ENCODE measurements at places on chromosomes 3 and 15. TPM values are rescaled to one million over a fixed set of nuclear protein-coding genes. Genes with fewer than 3 reads are reported as not detected.
A peak's percentile ranks its signal among the peaks of the same experiment; 100 is the strongest.

DNA sequence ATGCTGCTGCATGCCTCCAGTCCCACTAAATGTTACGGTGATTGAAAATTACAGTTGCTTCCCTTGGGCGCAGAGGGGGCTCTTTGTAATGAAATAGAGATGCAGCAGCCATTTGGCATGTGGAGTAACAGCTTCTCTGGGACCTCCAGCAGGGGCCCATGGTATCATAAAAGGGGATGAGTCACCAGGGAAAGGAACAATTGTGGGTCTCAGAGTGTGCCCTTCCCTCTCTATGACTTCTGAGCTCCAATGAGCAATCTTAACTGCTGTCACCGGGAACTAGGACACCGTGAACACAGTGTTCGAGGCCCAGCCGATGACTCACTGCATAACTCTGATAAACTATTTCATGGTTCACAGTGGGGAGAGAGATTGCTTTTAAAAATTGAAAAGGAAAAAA, 164.8 kb upstream of the NUDT16 start:
- DNase-seq, result no peak

DNA sequence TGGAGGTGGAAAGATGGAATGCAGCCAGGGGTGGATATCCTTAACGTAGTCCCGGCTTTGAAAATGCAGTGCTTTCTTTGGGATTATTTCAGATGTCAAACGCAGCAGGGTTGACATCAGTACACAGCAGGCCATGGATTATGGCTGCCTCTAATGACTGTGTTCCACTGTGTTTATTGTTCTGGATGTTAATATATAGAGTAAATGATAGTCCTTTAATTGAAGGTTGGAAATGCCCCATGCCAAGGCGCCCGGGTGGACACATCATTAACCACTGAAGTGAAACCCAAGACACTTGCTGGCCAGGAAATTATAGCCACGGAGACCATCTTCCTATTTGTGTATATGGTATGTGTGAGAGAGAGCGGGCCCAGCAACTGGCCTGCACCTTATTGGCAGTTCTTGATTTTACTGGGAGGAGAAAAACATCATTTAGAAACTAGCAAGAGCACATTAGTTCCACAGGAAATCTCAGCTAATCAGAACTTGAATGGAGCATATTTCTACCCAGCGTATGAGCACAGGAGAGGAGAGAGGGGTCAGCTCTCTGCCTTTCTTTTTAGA, 254.9 kb upstream of the RASGRP1 start:
- no peak for DNase-seq

DNA sequence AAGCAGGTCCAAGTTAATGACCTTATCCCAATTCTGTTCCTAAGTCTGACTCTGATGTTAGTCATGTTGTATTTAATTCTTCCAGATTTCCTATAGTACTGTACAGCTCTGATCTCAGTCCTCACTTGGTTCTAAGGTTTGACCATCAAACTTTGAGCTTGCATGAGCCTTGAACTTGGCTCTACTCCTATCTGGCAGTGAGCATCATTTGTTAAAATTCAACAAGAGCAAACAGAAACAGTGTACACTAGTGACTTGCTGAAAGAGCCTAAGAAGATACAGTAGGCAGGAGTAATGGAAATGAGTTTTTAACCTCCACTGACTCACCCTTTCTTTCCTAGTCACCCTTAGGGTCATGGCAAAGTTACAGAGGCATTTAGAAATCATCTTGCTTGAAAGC, 451.1 kb upstream of the TPRG1 start:
- no peak for DNase-seq

GRCh38 chr15:69107025-69107620, 53.3 kb upstream of the GLCE start:
- no peak for DNase-seq

- no peak for DNase-seq
Measured at GRCh38 chr3:148757238-148758215, 59.8 kb downstream of the AGTR1 start.

GRCh38 chr3:42780892-42781700, 8.0 kb upstream of the CCDC13 start:
- peak; percentile 84 for DNase-seq

- DNase-seq, result no peak
Measured at GRCh38 chr3:25292036-25292435, 136.0 kb upstream of the RARB start.

DNA sequence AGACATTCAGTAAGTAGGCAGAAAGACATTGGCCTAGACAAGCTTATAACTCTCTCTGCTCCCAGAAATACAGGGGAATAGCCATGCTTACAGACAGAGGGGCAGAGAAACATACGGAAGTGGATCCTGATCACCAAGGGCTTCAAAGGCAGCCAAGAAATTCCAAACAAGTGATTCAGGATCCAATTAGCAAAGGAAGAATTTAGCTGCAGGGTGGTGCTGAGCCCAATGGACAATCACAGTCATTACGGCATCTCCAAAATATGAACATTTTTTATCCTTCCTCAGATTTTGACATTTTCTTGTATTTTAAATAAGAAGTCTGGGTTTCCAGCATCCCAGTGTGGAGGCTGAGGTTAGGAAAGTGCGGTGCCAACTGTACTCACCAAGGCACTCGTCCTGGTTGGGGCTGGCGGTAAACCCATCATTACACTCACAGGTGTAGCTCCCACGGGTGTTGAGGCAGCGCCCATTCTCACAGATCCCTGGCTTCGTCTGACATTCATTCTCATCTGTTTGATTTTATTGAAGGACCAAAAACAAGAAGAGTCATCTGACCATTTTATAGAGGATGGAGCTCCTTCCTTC, 96.8 kb downstream of the DUT start:
- DNase-seq, result peak; percentile 54

DNA sequence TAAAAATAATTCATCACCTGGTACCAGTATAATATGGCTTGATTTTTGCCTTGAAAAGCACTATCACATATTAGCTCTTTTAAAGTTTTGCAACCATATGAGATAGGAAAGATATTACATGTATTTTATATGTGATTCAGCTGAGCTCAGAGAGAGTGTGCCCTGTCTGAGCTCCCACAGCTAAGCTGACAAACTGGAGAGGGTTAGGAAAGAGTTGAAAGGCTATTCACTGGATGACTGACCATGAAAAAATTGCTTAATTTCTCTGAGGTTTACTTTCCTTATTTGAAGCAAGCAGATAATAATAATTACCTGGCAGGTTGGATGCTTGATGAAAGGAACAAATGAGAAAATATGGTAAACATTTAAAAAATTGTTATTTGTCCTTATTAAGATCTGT, 97.4 kb upstream of the CCDC80 start:
- no peak for DNase-seq

DNA sequence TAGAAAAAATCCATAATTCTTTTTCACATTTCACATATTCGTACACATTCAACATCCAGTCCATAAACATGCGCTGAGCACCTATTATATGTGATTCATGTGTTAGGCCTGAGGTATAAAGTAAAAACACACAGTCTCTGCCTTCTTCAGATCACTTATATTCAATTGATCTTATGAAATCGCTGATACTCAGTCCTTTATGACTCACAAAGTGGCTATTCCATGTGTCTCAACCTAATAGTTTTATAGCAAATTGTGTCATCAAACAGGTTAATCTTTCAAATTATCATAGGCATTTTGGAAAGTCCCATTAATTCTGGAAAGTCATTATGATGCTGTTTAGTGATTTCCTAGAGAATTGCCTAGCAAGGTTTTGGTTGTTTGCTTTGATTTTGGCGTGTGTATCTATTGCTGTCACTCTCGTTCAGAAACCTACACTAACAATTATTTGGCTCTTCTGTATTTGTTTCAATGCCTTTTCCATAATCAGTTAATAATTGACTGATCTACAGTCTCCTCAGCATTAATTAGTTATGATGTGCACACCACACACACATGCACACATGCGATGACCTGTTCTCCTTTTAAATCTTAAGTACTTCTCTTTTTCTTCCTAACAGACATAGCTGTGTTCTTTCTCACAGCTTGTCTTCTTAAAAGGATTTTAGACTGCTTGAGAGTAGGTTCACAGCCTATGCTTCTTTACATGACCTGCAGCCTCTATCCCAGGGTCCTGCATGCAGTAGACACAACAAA, 353.1 kb downstream of the MECOM start:
- no peak for DNase-seq

DNA sequence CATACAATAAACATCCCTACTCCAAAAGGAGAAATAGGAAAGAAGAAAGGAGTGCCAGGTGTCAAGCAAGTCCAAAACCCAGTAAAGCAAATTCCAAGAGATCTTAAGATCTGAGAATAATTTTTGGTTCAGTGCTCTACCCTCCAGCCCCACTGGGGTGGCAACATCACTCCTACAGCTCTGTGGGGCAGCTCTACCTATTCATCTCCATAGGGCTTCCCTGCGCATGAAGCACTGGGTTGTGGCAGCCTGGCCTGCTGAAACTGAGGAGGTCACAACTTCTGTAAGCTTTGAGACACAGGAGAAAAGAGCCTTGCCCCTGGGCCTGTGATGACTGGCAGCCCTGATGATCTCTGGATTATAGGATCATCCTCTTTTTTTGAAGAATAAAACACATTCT, 378.2 kb upstream of the SOX14 start:
- DNase-seq, result no peak

GRCh38 chr3:97673357-97673997, 91.1 kb upstream of the ARL6 start:
- no peak for DNase-seq

GRCh38 chr3:123759871-123760270, 124.3 kb downstream of the MYLK start:
- no peak for DNase-seq

GRCh38 chr3:88230638-88231037, 80.9 kb downstream of the C3orf38 start:
- no peak for DNase-seq

- no peak for DNase-seq
Measured at GRCh38 chr15:81492969-81493645, 119.1 kb upstream of the TMC3 start.

- DNase-seq, result no peak
Measured at GRCh38 chr3:197393711-197394110, 95.3 kb upstream of the DLG1 start.

- DNase-seq, result no peak
Measured at GRCh38 chr3:177750436-177750835, 553.2 kb upstream of the TBL1XR1 start.

DNA sequence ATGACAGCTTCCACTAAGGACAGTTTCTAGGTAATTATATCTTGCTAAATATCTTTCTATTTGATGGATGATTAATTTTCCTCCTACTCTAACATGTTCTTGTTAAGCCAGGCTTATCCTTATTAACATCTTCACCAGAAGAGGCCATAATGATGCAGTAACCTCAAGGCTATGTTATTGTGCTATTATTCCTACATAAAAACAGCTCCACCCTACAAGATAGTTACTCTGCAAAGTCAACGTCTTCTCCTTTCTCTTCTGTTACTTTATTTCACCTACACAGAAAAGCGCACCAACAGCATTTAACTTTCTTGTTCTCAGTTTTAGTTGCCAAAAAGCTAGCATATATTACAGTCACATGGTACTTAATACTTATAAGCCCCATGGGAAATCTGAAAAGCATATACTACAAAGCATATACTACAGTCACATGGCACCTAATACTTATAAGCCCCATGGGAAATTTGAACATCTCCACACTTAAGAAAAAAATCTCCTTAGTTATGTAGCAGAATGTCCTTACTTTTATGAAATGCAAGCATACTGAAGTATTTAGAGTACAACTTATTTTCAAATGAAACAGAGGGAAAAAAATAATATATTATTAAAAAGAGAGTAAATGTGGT, 13.4 kb downstream of the ADAM10 start:
- no peak for DNase-seq

GRCh38 chr15:34773013-34773412, 18.2 kb upstream of the GJD2 start:
- DNase-seq, result no peak

DNA sequence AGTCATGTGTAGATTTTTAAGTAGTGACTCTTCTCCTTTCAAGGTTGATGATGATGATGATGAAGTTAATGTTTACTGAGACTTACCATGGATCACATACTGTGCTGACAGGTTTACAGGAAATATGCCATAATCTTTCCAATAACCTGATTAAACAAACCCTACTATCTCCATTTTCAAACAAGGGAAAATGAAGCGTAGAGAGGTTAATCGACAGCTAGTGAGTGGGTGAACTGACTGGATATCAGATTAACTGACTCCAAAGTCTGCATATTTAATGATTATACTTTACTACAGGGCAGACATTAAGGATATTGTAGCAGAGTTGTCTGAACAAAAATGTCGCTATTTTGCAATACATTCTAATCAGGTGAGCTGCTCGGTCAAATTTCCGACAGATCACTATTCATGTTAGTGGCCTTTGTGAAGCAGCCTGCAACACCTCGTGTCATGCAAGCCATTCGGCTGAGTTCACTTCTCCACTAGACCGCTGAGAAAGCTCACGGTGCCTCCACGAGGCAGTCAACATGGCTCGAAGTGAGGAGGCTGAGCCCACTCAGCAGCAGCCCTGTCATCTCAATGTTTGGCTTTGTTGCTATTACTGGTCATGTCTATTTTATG, 264.2 kb downstream of the NFKBIZ start:
- no peak for DNase-seq

GRCh38 chr15:74612677-74613076, 3.0 kb upstream of the CLK3 start:
- no peak for DNase-seq

GRCh38 chr3:10363935-10364334, 43.0 kb upstream of the SEC13 start:
- DNase-seq, result no peak

DNA sequence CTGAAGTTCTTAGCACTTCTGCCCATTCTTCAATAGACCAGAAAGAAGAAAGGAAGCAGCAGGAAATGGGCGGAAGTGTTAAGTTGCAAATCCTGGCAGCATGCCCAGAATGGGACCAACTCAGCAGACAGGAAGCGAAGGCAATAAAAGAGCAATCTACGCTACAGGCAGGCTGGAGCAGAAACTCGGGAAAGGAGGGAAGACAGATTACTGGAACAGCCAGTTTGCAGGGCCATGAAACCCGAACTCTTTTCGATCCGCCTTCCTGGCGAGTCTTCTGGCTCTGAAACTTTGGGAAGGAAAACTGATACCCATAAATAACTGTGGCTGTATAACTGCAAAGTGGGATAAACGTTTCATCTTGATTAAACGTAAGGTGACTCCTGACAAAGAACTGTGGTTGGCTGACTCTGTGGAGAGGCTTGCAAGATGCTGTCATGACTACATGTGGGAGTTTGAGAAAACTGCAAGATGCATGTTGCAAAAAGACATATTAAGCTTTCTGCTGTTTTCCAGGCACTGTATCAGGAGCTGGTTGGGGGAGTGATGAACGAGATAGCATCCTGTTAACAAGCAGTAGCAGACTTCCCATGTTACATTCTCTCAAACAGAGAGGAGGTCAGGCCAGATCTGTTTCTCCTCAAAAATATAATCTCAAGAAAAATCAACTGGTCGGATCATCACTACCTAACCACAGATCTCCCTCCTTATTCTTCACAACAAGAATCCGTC, 67.8 kb downstream of the FMN1 start:
- DNase-seq, result peak; percentile 89

The SH2D7 gene
- total RNA-seq, result not detected

The CD200 gene
- total RNA-seq, result 3.1 TPM

The ATP10A gene
- not detected for total RNA-seq

The ZNF385D gene
- 1.8 TPM for total RNA-seq

The PEAK1 gene
- total RNA-seq, result 61.9 TPM

The CCR4 gene
- total RNA-seq, result not detected

The TYRO3 gene
- 1.6 TPM for total RNA-seq

The MUC4 gene
- not detected for total RNA-seq

The CRABP1 gene
- total RNA-seq, result not detected

The VGLL3 gene
- total RNA-seq, result 0.22 TPM
